ENCODE measurements at places on chromosomes 2 and 18.

- no peak for DNase-seq
These were observed 702 bp downstream of the OLA1 start for GRCh38 chr2:174247474-174248186.

DNA sequence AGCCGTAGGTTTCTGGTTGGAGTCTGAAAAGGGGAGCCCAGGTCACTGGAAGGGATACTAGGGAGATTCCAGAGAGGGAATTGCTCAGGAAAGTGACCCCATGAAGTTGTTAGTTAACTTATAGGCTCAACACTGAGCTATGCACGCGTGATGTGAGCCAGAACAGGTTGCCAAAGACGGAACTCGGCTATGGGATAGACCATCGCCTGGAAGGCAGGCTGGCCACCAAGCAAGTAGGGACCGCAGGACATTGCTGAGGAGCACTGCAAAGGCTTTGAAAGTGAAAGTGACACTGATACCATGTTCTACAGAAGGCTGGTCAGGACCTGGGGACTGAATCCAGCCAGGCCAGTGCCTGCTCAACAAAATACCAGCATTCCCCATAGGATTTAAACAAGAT is 7.3 kb downstream of the FARP2 start:
- DNase-seq = no peak

DNA sequence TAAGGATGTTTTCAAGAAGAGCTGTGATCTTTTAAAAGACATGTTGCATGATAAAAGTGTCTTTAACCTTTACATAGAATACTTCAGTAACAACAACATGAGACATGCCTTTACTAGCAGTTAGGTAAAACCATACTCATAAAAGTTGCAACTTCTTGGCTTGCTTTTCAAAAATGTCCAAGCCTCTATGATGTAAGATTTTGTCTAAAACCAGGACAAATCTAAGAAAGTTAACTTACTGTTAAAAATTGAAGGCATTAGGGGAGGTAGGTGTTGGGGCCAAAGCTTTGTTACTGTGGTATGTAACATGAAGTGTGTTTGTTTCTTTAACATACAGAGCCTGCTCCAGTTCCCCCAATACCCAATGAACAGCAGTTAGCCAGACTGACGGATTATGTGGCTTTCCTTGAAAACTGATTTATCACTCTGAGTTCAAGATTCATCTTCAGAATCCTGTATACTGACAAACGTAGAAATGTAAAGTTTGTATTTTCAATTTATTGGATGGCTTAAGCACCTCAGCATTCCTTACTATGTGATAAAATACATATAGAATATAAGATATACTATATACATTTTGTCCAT is 11.7 kb downstream of the COPS8 start:
- DNase-seq = no peak

DNA sequence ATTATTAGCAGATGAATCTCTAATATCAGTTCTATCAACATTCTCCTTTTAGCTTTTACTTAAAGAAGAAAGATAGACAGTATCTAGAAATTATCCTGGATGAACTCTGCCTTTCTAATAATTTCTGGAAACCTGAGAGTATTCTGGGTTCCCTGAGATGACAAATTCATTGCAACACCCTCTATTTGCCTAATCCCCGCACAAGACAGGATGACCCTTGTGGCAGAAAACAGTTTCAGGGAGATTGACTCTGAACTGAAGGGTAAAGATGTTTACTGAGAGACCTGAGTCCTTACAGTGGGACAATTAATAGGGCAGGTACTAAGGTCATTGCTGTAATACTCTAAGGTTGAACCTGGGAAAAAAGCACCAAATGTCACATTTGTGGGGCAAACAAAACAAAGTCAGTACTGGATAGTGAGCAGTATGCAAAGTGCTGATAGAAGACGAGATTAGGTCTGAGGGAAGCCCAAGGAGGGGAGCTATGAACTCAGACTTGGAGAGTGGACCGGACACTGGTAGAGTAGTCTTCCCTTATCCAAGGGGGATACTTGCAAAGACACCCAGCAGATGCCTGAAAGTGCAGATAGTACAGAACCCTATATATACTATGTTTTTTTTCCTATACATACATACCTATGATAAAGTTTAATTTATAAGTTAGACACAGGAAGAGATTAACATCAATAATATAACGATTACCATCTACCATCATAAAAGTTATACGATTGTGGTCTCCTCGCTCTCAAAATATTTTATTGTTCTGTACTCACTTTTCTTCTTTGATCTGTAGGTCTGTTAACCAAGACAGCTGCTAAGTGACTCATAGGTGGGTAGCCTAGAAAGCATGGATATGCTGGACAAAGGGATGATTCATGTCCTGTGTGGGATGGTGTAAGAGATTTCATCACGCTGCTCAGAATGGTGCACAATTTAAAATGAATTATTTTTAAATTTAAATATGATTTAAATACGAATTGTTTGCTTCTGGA is 148.3 kb upstream of the KLHL14 start:
- no peak for DNase-seq

GRCh38 chr2:153072813-153073212 is 354.4 kb downstream of the ARL6IP6 start:
- no peak for DNase-seq

GRCh38 chr2:161044095-161044865 is 115.9 kb upstream of the TANK start:
- DNase-seq = no peak
